ENCODE measurements at places on chromosomes 12 and 14.

- no peak for DNase-seq
These were observed 6.5 kb upstream of the GLT8D2 start for GRCh38 chr12:104056419-104056972.

- DNase-seq: peak; percentile 58
These were observed 69.6 kb downstream of the NT5DC3 start for GRCh38 chr12:103771466-103771865.

DNA sequence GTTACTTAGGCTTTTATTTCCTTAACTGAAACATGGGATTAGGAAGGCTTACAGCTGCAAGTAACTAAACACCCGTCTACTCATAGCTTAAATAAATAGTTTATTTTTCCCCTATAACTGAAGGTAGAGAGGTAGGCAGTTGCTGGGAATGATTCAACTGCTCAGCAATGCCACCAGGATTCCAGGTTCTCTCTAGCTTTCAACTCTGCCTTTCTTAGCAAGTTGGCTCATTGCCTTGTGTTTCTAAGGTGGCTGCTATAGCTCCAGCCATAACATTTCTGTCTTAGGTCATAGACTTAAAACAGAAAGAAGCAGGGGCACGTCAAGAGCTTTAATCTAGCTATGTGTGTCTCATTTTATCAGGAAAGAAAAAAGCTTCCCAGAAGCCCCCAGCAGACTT, 103.7 kb upstream of the MDM1 start:
- no peak for DNase-seq

GRCh38 chr14:101780390-101780789, 18.9 kb downstream of the PPP2R5C start:
- DNase-seq: no peak

DNA sequence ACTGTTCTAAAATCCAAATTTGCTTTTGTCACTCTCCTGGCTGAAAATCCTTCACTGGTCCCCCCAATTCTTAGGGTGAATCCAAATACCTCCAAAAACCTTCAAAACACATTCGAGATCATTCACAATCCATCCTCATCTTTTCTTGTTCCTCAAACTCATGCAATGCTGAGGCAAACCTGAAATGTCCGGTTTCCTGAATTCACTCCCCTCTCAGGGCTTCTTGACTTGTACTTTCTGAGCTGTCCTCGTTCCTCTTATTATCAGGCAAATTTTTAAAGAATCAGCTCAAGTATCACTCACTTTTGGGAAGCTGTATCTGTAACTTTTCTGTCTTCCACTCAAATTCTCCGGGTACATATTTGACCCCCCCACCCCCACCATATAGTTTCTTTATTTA, 84.9 kb upstream of the DUSP6 start:
- no peak for DNase-seq

DNA sequence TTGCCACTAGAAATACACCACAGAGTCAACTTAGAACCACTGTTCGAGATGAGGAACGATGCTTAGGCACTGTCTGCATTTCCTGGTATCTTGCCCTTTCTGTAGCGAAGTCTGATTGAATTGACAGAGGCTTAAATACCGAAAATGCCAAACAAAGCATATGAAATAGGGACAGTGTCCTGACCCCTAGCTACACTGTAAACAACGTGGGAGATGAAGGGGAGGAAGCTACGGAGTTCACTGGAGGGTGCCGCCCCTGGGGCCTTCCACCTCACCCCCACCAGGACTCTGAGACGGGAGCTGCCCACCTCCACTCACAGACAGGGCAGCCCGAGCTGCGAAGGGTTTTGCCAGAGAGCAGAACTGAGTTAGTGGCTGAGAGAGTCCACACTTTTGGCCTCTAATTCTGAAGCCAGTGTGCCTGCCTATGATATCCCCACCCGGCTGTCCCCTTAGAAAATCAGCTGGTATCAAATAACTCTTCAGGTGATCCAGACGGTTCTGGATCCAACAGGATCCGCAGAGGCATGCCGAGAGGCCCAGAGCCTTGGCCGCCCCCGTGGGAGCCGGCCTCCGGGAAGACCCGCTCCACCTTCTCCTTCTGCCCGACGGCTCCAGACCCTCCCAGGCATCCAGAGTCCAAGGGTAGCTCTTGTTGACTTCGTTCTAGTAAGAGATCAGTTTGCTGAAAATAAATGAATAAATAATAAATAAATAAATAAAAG, 230.7 kb upstream of the DIO3 start:
- no peak for DNase-seq

DNA sequence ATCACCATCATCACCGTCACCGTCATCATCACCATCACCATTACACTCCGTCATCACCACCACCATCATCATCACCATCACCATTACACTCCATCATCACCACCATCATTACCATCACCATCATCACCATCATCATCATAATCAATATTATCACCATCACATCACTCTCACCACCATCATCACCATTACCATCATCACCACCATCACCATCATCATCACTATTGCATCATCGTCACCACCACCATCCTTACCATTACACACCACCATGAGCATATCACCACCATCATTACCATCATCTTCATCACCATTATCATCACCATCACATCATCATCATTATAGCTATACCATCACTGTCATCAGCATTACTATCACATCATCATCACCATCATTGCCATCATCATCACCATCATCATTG, 93.7 kb downstream of the KIF26A start:
- no peak for DNase-seq

GRCh38 chr14:30420515-30420914, 138.4 kb upstream of the G2E3 start:
- no peak for DNase-seq

DNA sequence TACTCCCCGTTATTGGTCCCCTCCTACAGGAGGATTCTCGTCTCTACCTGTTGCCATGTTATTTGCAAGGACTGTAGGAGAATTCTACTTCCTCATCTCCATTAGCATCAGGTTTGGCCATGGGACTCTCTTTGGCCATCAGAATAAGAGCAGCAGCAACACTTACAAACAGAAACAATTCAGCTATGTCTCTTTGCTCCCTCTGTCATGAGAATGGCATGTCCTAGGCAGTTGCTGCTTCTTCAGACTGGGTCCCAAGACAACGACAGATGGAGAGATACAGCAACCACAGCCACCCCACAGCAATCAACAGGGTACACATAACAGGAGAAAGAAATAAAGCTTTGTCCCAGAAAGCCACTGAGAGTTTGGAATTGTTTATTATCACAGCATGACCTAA, 19.7 kb downstream of the SLC41A2 start:
- peak; percentile 21 for DNase-seq

DNA sequence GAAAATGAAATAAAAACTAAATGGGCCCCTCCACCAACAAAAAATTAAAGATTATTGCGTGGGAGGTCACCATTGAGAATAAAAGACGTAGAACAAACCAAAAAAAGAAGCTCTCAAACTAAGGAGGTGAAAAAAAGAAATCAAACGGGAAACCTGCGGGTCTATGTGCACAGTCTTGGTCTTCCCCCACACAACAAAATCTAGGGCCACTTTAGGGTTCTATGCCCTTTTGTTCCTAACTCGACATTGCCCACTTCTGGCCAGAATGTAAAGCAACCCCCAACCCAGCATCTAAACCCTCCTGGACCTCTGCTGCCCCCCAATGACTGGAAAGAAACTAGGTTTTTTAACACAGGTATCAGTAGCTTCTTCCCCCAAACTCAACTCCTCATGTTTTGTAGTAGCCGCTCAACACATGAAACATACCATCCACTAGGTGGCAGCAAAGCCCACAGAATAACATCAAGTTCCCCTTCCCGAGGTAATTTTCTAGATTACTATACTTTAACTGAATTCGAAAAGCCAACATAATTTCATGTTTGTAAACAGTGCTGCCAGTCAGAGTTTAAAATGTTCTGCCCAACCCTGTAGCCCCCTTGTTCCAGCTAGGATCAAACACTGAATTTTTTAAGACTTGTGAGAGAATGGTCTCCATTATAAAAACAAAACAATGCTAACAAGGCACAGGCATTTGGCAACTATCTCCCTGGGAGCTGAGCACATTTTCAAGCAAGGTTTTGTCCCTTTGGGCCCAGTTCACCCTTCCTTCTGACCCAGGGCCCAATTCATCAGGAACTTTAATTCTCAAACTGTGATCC, 18.7 kb downstream of the DAD1 start:
- peak; percentile 78 for DNase-seq
